ENCODE measurements at places on chromosomes 1 and 21.

GRCh38 chr1:78490861-78491450, at the start of gene PTGFR:
TSS of gene PTGFR (plus strand) at chr1:78490974. CDS start at chr1:78492744, 1,770 bp downstream.
- DNase-seq = no peak

DNA sequence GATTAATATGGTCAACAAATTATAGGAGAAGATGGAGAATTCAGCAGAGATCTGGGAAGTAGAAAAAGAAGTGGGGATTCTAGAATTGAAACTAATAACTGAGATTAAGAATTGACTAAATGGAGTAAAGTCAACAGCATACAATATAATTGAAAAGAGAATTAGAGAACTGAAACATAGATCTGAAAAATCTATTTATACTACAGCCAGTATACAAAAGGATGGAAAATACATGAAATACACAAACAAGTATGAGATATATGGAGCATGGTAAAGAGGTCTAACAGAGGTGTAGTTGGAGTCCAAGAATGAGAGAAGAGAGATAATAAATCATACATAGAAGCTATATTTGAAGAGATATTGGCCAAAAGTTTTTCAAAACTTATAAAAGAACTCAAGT, 235.2 kb downstream of the FGGY start:
- DNase-seq = no peak

DNA sequence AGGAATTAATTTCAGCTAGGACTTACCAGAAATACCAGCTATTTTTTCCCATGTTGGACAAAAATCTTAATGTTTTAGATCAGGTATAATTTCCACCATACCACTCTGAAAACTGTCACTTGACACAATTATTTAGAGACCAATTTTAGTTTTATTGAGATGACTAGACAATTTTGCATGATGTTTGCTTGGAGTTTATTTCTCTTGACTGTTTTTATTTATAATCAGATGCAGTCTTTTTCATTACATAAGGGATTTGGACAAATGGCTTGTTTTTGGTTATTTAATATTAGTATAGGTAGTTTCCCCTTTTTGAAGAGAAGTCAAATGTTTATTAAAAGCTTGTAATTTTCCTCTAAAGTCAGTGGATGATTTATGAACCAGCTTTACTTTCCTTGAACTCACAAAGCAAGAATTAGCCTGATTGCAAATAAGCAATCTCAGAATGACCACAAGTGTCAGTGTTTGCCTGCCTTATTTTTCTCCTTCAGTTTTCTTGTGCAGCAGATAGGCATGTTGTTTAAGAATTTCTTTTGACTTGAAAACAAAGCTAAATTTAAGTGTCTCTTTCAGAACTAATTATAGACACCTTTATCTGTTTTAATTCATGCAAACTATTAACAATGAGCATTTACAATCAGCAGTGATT, 3.8 kb upstream of the B3GALT2 start:
- DNase-seq = no peak

GRCh38 chr1:74596717-74597116, 76.9 kb downstream of the ERICH3 start:
- no peak for DNase-seq

DNA sequence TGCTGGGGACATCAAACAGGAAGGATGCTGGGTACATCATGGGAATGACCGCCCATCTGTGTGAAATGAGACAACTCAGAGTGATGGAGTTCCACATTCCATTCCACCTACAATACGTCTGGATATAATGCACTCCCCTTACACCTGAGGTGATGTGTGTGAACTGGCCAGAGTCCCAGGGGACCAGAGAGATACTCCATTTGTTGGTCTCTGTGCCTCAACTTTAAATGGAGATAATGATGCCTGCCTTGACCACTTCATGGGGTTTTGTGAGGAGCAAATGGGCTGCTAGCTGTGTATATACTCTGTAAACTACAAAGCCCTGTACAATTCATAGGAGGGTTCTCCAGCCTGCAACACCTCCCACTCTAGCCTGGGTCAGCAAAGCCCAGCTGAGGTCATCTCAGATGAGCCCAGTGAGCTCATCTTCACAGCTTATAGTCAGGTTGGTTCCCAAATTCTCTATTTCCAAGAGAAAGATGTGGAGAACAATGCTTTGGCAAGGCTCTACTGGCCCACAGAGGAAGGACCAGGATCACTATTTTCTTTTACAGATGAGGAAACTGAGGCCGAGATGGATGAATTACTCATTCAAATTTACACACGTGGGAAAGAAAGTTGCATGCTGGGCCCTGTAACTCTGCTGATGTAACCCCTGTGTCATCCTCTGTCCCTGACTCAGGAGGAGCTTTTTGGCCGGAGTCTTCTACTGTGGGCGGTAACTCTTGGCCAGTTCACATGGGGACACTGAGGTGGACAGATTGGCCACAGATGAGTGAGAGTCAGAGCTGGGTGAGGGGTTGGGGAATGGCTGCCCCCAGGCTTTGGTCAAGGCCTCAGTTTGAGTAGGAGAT, 105.6 kb upstream of the GCLM start:
- no peak for DNase-seq

GRCh38 chr1:111221276-111221632, 6.3 kb upstream of the CHI3L2 start:
- no peak for DNase-seq

GRCh38 chr1:205667909-205668643, 12.2 kb downstream of the SLC45A3 start:
- DNase-seq = no peak

- DNase-seq = no peak
These were observed 48.3 kb downstream of the CLIC4 start for GRCh38 chr1:24793447-24794129.

Data from activated naive CD8-positive, alpha-beta T cell treated with anti-CD3 and anti-CD28 coated beads for 36 hours (primary cell).